ENCODE measurements at places on chromosomes 7 and 10.

GRCh38 chr10:132412316-132413192, 15.6 kb downstream of the PWWP2B start:
- no peak for DNase-seq

GRCh38 chr7:29310625-29311024, 116.0 kb downstream of the CHN2 start:
- no peak for DNase-seq

- no peak for DNase-seq
Measured at GRCh38 chr7:135467207-135467711, 42.6 kb downstream of the CNOT4 start.

DNA sequence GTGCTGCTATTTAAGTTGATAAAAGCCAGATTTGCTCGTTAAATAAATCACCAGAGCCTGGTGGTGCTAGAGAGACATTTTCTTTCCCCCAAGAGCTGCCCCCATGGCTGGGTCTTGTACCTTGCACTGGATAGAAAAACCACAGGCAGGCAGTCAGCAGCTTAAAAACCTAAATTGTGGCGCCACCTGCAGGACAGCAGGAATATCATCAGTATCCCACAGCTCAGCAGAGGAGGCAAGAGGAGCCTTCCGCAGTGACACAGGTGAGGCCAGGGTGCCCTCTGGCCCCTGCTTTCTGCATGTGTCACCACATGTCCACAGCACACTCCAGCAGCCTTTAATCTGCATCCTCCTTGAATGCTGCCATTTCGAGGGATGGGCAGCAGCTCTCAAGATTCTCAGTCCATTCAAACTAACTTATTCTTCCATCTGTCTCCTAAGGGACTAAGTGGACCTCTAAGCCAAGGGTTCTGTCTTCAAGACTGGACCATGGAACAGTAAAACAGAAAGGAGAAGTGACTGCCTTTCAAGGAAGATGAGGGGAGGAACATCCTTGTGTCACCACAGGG, 4.5 kb upstream of the PLXNA4 start:
- DNase-seq, result no peak

- peak; percentile 87 for DNase-seq
Measured at GRCh38 chr10:92756201-92757065, 66.7 kb downstream of the HHEX start.

GRCh38 chr7:67857698-67858097, 861.1 kb downstream of the TYW1 start:
- no peak for DNase-seq

- no peak for DNase-seq
Measured at GRCh38 chr7:46485481-46486065, 564.5 kb upstream of the IGFBP3 start.

GRCh38 chr7:158324397-158325360, 262.9 kb downstream of the PTPRN2 start:
- no peak for DNase-seq

GRCh38 chr10:14487488-14487883, 156.8 kb upstream of the FRMD4A start:
- no peak for DNase-seq

- DNase-seq, result no peak
Measured at GRCh38 chr7:157301610-157302120, 35.1 kb upstream of the DNAJB6 start.

DNA sequence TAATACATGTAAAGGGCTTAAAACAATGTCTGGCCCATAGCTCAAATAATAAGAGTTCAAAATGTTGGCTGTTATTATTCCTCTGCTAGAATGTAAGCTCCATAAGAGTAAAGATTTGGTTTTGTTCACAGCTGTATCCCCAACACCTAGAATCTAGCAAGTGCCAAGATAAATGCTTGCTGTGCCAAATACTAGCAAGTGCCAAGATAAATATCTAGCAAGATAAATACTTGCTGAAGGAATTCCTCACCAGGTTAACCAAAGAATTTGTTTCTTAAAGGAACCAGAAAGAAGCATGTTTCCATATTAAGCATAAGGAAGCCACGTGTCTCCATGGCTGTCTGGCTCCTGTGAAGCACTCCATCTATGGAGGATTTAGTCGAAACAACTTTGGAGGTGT, 235.2 kb upstream of the SP4 start:
- DNase-seq, result no peak

GRCh38 chr10:51532044-51532443, 167.4 kb downstream of the CSTF2T start:
- no peak for DNase-seq

GRCh38 chr7:33862946-33863814, 42.2 kb upstream of the BMPER start:
- DNase-seq, result no peak

DNA sequence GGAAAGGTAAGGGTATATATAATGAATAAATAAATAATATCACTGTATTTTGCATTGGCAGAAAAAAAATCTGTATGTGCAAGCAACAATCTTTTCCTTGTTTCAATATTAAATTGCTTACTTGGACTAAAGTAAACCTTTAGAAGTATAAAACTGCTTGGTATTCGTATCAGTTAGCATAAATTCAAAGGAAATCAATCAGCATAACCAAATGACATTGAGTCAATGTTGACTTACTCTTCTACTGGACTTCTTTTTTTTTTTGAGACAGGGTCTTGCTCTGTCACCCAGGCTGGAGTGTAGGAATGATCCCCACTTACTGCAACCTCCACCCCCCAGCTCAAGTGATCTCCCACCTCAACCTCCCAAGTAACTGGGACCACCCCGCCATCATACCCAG, 42.3 kb upstream of the KMT2C start:
- no peak for DNase-seq

GRCh38 chr7:93693796-93694195, 119.3 kb upstream of the CALCR start:
- no peak for DNase-seq

GRCh38 chr7:21550821-21551531, 8.1 kb downstream of the DNAH11 start:
- DNase-seq, result no peak

DNA sequence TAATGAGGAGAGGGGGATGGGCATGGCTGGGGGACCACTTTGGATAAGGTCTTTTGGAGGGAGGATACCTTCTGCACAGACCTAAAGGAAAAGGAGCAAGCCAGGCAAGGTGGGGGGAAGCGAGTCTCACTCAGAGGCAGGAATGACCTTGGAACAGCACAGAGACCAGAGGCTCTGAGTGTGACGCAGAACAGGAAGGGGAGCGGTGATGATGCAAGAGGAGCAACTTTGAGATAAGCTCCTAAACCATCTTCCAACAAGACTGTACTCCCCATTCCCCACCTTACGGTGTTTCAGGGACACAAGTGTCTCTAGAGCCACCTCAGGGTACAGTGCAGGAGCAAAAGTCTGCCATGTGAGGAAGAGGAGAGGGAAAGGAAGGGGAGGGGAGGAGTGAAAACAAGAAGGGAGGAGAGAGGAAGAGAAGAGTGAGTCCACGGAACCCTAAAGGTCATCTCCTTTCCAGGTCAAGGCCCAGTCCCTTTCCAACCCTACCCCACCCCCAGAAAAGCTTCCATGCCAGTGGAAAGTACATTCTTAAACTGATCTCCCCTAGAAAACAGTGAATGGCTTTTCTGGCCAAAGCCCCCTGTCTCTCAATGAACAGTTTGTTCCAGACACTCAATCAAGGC, 54.1 kb downstream of the JAZF1 start:
- no peak for DNase-seq

- DNase-seq, result no peak
Measured at GRCh38 chr7:99296471-99296870, 23.8 kb downstream of the MYH16 start.

DNA sequence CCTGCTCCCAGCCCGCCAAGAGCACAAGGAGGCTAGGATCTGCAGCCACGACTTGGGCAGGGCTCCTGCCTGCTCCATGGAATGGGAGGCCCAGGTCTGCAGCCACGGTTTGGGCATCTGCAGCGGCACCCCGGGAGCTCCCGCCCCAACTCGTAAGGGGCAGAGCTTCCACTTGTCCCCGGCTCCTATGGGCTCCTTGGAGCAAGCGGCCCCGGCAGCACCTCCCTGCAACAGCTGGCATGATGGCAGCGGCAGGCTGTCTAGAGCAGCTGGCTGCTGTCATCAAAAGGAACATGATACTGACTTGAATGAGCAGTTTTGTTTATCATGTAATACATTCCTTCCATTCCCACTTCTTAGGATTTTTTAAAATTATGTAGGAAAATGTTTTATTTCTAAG, 684.0 kb upstream of the FOXK1 start:
- DNase-seq, result no peak

DNA sequence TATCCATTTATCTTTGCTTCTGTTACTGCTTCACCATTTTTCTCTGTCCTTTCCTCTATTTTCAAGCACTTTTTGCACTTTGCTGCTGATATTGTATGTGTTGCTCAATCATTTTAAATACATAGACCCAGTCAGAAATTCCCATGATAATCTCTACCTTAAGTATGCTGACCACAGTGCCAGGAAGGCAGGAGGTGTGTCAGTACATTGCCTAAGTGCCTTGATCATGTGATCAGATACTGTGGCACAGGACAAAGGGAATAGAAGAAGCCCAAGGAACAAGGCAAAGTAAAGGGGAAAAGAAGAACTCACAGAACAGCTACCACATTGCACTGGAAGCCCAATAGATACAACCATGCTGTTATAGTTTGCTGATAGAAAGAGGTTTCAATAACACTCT, 53.7 kb upstream of the CD36 start:
- DNase-seq, result no peak

DNA sequence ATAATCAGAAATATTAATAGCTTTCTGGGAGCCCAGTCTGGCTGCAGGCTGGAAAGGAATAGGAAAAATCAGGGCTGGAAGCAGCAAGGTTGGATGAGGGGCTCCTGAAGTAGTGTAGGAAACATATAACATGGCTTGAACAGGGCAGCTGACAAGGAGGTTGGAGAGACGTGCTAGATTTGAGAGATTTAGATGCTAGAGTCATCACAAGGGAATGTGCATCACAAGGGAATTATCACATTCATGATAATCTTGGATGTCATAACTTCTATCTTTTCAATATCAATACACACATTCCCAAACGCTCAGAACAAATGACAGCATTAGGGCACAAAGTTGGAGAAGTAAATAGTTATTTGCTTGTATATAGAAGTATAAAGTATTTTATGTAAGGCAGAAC, 120.9 kb upstream of the EGFR start:
- no peak for DNase-seq

GRCh38 chr10:106242301-106242700, 922.2 kb downstream of the SORCS1 start:
- no peak for DNase-seq

DNA sequence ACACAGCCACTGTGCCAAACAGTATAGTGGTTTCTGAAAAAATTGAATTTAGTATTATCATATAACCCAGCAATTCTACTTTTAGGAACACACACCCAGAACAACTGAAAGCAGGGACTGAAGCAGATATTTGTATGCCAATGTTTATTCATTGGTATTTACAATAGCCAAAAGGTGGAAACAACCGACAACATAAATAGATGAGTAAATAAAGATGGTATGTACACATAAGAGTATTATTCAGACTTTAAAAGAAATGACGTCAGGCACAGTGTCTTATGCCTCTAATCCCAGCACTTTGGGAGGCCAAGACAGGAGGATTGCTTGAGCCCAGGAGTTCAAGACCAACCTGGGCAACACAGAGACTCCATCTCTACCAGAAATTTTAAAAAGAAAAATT, 7.2 kb downstream of the CDCA7L start:
- no peak for DNase-seq

DNA sequence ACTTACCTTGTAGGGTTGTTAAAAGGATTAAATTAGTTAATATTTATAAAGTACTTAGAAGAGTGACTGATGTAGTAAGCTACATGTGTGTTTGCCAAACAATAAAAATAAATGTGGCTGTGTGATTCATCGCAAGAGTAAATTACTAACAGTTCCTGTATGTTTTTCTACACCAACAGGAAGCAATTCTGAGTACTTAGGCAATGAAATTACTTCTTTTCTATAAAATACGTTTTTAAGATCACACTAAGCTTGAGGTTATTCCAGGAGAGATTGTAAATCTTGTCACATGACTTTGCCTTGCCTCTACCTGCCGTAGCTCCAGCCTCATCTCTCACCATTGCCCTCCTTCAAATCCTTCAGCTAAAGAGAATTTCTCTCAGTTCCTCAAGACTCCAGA, 18.1 kb upstream of the GSTK1 start:
- DNase-seq, result no peak

- DNase-seq, result no peak
Measured at GRCh38 chr10:110755781-110756180, 111.6 kb downstream of the RBM20 start.

- no peak for DNase-seq
Measured at GRCh38 chr7:129210989-129211312, 13.9 kb upstream of the AHCYL2 start.

DNA sequence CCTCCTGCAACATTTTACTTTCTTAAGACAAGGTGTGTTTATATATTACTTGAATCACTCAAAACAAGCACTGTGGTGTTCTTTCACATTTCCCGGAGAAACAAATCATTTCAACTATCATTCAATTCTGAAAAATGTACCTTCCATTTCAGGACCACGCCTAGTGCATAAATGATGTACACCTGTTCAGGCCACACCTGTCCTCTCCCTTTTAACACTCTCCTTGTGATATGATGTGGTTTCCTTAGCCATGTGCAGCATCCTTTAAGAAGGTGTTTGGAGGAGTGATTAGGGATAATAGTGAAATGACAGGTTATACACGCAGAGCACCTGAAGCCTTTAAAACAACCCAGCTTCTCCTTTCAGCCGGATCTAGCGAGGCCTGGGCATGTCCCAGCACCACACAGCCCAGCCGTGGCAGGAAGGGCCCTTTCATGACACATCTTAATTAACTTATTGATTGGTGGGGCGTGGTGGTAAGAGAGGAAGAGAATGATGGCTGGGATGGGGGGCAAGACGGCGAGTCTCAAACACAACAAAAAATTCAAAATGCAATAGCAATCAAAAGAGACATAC, 26.9 kb downstream of the ABLIM1 start:
- no peak for DNase-seq

DNA sequence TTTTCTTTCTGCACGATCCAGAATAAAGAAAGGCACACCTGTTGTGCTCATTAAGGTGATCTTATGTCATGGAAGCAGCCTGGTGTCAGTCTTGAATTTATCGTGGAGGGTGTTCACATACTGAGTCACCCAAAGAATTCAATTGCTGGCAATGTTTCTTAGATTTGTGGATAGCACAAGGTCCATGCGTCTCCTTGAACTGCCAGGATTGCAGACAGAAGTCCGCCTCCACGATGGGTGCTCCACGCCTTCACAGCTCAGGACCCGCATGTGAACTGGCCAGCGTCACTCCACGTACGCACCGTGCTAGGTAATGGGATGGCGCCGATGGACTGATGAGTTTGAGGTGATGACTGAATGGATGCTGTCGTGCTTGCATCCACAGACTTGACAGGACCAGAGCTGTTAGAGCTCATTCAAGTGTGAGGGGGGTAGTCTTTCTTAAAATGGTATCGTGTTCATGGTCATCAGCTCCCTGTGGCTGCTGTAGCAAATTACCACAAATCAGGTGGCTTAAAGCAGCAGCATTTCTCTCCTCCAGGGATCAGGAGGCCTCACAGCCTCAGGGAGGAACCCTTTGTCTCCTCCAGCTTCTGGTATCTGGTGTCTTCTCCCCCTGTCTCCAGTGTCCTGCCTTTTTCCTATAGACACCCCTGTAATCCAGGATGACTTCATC, 65.4 kb upstream of the DNAJB6 start:
- no peak for DNase-seq

- no peak for DNase-seq
Measured at GRCh38 chr10:88491314-88491713, 91.8 kb downstream of the RNLS start.

Measured in naive B cell (primary cell).